ENCODE measurements at places on chromosomes 12 and 14. TPM values are rescaled to one million over a fixed set of nuclear protein-coding genes. Genes with fewer than 3 reads are reported as not detected.

Gene NXPH4
- total RNA-seq, result 1.7 TPM

Gene ENDOU
- not detected for total RNA-seq

Gene SLC2A14
- 18.2 TPM for total RNA-seq

Gene NINJ2
- not detected for total RNA-seq

Gene HSPB8
- 11.7 TPM for total RNA-seq

Gene MYBPC1
- not detected for total RNA-seq

Gene RFLNA
- 6.4 TPM for total RNA-seq

Gene TAS2R46
- 0.48 TPM for total RNA-seq

Gene GZMH
- not detected for total RNA-seq

Gene CIROP
- total RNA-seq, result not detected

Gene TXNDC16
- 14.3 TPM for total RNA-seq

Gene SSPN
- 0.86 TPM for total RNA-seq

Gene PRPF40B
- total RNA-seq, result 26.8 TPM

Gene PDE3A
- 3.3 TPM for total RNA-seq

Gene ZBTB42
- total RNA-seq, result 2.8 TPM

Gene WNT1
- not detected for total RNA-seq

Gene ARHGAP9
- total RNA-seq, result 2.3 TPM

Gene DDN
- 0.21 TPM for total RNA-seq

Gene PTGDR
- 0.21 TPM for total RNA-seq

Gene PLCZ1
- total RNA-seq, result not detected

All from H1 (cell line).